ENCODE measurements at places on chromosomes 16 and 17. TPM values are rescaled to one million over a fixed set of nuclear protein-coding genes. Genes with fewer than 3 reads are reported as not detected.

GRCh38 chr17:7191571-7192270, 12.6 kb upstream of the ASGR1 start:
- DNase-seq: peak; percentile 53

DNA sequence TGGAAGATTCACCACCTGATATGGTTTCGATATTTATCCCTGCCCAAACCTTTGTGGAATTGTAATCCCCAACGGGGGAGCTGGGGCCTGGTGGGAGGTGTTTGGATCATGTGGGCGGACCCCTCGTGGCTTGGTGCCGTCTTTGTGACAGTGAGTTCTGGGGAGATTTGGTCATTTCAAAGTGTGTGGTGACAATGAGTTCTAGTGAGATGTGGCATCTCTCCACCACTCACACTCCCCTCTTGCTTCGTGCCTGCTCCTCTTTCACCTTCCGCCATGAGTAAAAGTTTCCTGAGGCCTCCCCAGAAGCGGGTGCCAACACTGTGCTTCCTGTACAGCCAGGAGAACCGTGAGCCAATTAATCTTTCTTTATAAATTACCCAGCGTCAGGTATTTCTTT, 9.7 kb downstream of the CCDC57 start:
- no peak for DNase-seq

DNA sequence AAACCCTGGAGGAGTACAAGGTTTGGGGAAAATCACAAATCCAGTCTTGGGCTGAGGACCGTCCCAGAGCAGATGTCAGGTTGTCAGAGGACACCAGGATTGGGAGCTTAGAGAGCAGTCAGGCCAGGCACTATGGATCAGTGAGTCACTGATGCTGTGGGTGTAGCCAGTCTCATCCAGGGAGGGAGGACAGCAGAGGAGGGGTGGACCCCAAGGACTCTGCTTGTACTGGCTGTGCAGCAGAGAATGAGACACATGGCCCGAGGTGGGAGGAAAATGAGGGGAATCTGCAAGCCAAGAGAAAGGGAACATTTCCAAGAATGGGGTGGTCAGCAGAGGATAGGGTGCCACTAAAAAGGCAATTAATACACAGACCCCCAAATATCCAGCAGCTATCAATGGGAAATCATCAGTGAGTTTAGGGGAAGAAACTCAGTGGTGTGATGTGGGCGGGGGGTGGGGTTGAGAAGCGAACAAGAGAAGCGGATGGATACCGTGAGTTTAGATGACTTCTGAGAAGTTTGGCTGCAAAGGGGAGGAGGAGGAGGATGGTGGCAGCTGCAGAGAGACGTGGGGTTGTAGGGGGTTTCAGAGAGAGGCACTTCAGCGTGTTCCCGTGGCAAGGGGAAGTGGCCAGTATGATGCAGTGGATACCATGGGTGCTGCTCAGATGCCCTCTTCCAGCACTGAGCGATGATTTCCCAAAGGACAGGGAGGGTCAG, 43.9 kb downstream of the ARHGAP27 start:
- DNase-seq: no peak

- DNase-seq: no peak
These were observed 110.1 kb downstream of the ADAMTS18 start for GRCh38 chr16:77324729-77325128.

Gene KRTAP16-1
- not detected for total RNA-seq

Gene KRTAP3-2
- total RNA-seq: not detected

DNA sequence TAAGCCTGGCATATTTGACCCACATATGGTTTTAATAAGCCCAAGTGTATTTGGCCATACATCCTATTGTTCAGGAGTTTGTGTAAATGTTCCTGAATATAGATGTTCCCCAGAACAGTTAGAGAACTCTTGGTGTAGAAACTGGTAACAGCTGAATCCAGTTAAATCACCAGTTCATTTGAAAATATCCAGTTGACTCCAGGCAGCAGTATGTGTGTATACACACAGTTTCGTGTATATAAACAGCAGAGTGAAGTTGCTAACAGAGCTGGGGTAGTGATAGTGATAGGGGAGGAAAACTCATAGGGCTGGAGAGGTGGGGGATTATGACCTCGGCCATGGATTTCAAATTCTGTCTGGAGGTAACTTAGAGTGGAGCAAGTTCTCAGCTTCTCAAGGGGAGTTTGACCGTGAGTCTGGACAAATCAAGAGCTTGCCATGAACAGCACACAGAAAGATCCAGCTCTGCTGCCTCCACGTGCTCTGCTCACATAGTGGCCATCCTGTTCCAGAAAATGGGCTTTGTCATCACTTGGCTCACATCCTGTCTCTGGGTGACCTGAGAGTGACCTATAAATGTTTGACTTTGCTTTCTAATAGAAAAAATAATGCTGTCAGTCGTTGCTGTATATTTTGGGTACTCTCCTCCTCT, 30.6 kb upstream of the MMD start:
- DNase-seq: no peak

Gene KRT31
- total RNA-seq: not detected

Gene MYL4
- total RNA-seq: 1.1 TPM

- DNase-seq: peak; percentile 90
These were observed 3.6 kb downstream of the TP53I13 start for GRCh38 chr17:29571883-29572681.

DNA sequence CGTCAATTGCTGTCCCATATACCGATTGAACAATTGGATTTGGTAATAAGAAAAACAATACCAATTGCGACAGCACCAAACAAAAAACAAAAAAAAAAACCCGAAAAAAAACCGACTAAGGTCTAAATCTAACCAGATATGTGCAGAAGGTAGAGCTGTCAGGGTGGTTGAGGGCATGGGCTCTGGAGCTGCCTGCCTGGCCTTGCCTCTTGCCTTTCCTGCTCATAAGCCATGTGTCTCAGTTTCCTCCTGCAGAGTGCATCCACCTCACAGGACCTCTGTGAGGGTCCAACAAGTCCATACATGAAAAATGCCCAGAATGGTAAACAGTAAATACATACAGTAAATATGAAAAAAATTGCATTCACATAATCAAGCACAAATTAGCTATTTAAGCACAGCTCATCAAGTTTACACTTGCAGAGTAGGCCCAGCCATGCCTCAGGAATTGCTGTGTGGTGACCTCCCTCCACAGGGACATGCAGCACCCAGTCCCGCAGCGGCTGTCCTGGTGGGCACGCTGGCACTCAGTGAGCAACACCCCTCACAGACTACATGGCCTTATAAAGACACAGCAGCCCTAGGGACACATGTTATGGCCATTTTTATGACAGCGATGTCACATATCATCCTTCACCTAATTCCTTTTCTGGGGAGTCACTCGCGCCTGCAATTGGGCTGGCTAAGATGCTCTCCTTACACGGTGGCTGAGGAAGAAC, 17.9 kb downstream of the TBC1D28 start:
- DNase-seq: no peak
